HepG2 (cell line): ENCODE measurements at places on chromosomes 2 and 18. TPM values are rescaled to one million over a fixed set of nuclear protein-coding genes. Genes with fewer than 3 reads are reported as not detected.

DNA sequence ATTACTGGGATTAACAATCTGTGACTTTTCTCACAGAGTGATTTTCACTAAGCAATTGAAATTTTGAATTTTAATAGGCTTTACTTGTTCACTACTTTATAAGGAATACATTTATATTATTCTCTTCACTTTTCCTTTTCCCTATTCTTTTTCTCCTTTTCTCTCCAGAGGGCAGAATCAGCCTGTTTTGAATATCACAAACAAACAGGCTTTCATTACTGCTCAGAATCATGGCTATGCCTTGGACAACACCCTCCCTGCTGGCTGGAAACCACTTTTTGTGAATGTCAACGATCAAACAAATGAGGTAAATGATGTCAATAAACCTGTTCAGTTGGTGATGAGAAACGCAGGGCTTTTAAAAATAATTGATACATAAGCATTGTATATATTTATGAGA lies 35.3 kb downstream of the CPS1 start:
- H3K4me1 ChIP-seq: no peaks in the 10 kb centered on the region
- no peak for DNase-seq
- no peak overlapping the region for H3K27ac ChIP-seq
- no peaks in the 10 kb centered on the region for H3K36me3 ChIP-seq

GRCh38 chr2:207291625-207292252 lies 126.0 kb upstream of the KLF7 start:
- H3K36me3 ChIP-seq: no peaks in the 10 kb centered on the region
- H3K4me3 ChIP-seq: no peak overlapping the region
- H3K27me3 ChIP-seq: no peaks in the 10 kb centered on the region
- H3K27ac ChIP-seq: no peak overlapping the region

- H3K27ac ChIP-seq: no peak overlapping the region
- H3K4me1 ChIP-seq: no peaks in the 10 kb centered on the region
- no peaks in the 10 kb centered on the region for H3K36me3 ChIP-seq
- H3K27me3 ChIP-seq: no peaks in the 10 kb centered on the region
Measured at GRCh38 chr2:133641942-133642725, 73.9 kb upstream of the NCKAP5 start.

The UGT1A10 gene
- total RNA-seq: 0.10 TPM in 1 of 2 replicates, not detected in the other

GRCh38 chr2:136117391-136117841 lies 533 bp downstream of the CXCR4 start:
- H3K27ac ChIP-seq: no peak overlapping the region
- H3K4me3 ChIP-seq: peak overlapping the region; percentile 58; the same call in 1 of the 2 replicates
- peaks cover 8% of the 10 kb centered on the region; the same call in 1 of the 2 replicates for H3K4me1 ChIP-seq
- H3K36me3 ChIP-seq: no peaks in the 10 kb centered on the region
- peaks cover 62% of the 10 kb centered on the region for H3K27me3 ChIP-seq

- no peaks in the 10 kb centered on the region; the same call in 1 of the 2 replicates for H3K27me3 ChIP-seq
- no peak overlapping the region for H3K27ac ChIP-seq
- no peaks in the 10 kb centered on the region for H3K4me1 ChIP-seq
- H3K36me3 ChIP-seq: no peaks in the 10 kb centered on the region
Measured at GRCh38 chr2:229611360-229611759, 103.0 kb downstream of the DNER start.

GRCh38 chr2:62118160-62118559 lies 77.8 kb upstream of the B3GNT2 start:
- no peak for DNase-seq
- no peaks in the 10 kb centered on the region for H3K27me3 ChIP-seq
- H3K36me3 ChIP-seq: no peaks in the 10 kb centered on the region
- no peaks in the 10 kb centered on the region for H3K4me1 ChIP-seq

DNA sequence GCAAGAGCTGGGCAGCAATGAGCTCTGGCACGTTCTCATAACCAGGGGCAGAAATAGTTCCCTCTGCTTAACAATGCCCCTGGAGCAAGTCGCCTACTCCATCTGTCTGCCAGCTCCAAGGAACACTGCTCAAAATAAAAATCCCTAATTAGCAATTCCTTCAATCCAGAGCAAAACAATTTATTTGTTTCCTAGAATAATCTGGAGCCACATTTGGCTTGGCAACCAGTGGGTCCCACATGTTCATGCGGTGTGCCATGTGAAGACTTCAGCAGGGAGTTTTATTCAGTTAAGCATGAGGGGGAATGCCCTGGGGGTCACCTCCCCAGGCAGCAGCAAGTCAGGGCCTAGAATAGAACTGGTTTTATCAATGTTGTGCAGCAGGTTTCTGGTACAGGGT lies 7.6 kb upstream of the EGR4 start:
- H3K27ac ChIP-seq: no peak overlapping the region
- no peaks in the 10 kb centered on the region for H3K36me3 ChIP-seq
- no peak overlapping the region for H3K4me3 ChIP-seq
- H3K27me3 ChIP-seq: peaks cover 42% of the 10 kb centered on the region
